ENCODE measurements at places on chromosomes 5 and 9. TPM values are rescaled to one million over a fixed set of nuclear protein-coding genes. Genes with fewer than 3 reads are reported as not detected.

NTNG2 gene
- total RNA-seq = 2.0 TPM

CKMT2 gene
- 16.8 TPM for total RNA-seq

- DNase-seq = no peak
- H3K27me3 ChIP-seq = no peaks in the 10 kb centered on the region
- no peaks in the 10 kb centered on the region for H3K36me3 ChIP-seq
- H3K4me3 ChIP-seq = no peak overlapping the region
Observed at GRCh38 chr5:96909435-96909834, 26.4 kb upstream of the LNPEP start.

DNA sequence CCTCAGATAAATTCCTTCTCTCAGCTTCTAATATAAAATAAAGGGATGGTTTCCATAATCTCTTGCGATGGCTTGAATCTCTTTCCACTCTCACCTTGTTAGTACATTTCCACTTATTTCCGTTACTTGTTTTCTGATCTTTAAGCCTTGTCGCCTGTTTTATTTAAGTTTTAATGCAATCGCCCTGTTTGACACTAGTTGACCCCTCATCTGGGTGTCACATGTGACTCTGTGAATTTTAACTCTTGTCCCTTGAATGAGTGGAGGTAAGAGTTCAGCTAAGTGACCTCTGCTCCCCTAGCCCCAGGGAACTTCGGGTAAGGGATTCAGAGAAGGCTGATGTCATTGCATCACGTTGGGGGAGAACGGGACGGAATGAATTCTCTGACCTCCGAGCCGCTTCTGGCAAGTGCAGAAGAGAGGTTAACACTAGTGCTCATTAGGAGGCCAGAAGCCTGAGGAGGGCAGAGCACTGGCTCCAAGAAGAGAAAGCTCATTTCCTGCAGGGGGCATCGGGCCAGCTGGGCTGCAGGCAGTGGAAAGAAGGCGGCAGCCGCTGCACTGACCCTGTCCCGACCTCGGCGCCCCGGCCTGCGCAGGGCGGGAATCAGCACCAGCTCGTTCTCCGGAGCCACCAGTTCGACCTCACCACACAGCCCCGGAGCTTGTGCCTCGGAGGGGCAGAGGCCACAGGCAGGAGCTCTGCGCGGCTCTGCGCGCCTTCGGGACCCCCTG is 569 bp downstream of the HINT2 start:
- peaks cover 39% of the 10 kb centered on the region for H3K4me1 ChIP-seq
- DNase-seq = no peak
- peaks cover 2% of the 10 kb centered on the region for H3K36me3 ChIP-seq
- no peaks in the 10 kb centered on the region for H3K27me3 ChIP-seq
- peak overlapping the region; percentile 85 for H3K4me3 ChIP-seq

- no peak for DNase-seq
- H3K4me3 ChIP-seq = no peak overlapping the region
- no peaks in the 10 kb centered on the region for H3K36me3 ChIP-seq
- H3K27me3 ChIP-seq = no peaks in the 10 kb centered on the region
- no peak overlapping the region for H3K27ac ChIP-seq
Observed at GRCh38 chr9:101458963-101459631, 23.5 kb upstream of the ALDOB start.

GRCh38 chr9:108643731-108644510 is 211.9 kb downstream of the ACTL7B start:
- no peak overlapping the region for H3K4me3 ChIP-seq
- no peaks in the 10 kb centered on the region for H3K27me3 ChIP-seq
- H3K36me3 ChIP-seq = no peaks in the 10 kb centered on the region

GRCh38 chr5:150181027-150181426 is 8.8 kb upstream of the SLC6A7 start:
- no peak for DNase-seq
- H3K4me3 ChIP-seq = peak overlapping the region; percentile 4
- no peaks in the 10 kb centered on the region for H3K36me3 ChIP-seq
- H3K27me3 ChIP-seq = no peaks in the 10 kb centered on the region

DNA sequence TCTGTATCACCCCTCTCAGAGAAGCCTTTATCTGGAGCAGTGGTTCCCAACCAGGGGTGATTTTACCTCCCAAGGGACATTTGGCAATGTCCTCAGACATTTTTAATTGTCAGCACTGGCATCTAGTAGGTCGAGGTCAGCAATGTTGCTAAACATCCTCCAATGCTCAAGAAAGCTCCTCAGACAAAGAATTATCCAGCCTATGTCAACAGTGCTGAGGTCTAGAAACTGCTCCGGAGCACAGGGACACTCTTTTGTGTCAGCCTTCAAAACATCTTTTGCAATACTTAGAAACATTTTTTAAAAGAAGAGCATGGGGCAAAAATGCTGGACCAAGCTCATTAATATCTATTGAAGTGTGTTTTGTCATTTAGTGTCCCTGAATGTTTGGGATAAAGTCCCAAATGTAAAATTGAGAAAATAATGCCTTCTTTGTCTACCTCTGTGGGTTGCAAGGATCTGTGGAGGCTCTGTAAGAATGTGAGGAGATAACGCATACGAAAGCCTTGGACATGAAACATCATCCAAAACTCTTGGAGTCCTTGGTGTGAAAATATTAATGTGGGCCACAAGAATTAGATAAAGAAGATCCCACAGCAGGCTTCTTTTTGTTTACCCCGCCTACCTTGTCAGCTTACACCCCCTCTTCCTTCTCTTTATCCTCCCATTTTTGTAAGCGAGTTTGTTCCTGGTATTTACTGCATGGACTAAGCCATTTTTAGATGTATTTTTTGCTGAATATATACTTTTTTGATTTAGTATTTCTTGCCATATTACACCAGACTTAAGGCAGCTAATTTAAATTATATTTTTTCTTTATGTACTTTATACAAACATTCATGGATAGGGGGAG is 193.5 kb downstream of the CD180 start:
- no peaks in the 10 kb centered on the region for H3K27me3 ChIP-seq
- DNase-seq = no peak
- peaks cover 38% of the 10 kb centered on the region for H3K4me1 ChIP-seq
- H3K36me3 ChIP-seq = no peaks in the 10 kb centered on the region

DNA sequence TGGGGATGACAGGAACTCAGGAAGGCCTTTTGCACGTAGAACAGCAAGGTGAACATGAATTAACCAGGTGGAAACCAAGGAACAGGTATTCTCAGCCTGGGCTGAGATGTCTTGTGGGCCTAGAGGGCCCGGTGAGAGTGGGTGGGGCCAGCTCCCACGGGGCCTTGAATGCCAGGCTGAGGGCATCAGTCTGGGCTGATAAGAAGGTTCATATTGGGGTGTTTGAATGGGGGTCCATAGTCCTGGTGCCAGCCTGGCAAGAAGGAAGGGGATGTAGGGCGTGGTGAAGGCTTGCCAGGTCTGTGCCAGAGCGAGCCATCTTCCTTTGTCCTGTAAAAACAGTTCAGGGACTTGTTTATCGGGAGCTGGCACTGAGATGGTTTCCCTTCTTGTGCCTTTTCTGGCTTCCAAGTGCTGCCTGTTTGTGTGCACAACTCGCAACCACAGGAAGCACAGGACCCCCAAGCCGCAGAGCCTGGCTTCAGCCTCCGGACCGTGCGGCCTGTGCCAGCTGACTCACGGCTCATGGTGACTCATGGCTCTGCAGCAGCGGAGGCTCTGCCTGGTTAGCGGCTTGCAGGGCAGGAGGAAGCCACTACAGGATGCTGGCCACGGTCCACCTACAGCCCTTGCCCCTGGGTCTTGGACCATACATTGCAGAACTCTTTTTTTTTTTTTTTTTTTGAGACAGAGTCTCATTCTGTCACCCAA is 2.4 kb downstream of the CARD19 start:
- H3K4me1 ChIP-seq = peaks cover 43% of the 10 kb centered on the region
- H3K4me3 ChIP-seq = peak overlapping the region; percentile 96
- no peaks in the 10 kb centered on the region for H3K36me3 ChIP-seq
- DNase-seq = peak; percentile 83

DNA sequence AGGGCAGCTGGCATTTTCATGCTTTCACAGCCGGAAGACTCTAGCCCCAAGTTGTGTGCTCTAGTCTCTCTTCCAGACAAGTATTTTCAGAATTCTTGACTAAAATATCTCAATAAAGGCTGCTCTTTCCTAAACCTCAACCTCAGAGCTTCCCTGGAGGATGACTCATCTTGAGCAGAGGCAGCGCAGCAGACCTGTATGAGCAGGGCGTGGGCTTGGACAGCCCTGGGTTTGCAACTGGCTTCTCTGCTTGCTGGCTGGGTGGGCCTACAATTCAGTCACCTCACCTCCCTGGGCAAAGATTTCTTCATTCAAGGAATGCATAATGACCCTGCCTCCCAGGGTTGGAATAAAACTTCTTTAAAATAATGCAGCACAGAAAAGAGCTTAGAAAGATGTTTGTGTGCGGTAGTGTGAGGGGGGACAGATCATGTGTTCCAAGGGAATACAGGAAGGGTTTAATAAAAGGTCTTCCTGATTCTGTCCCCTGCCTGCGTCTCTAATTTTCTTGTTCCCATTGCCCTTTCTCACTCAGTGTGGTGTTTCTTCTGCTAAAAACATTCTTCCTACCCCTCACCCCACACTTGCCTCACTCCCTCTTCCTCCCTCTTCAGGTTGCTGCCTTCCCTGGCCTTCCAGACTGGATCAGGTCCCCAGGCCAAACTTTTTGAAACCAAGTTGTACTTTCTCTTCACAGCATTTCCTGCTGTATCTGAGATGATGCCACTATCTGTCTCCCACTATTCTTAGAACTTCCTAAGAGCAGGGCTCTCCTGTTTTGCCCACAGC is 39.4 kb upstream of the MAP1B start:
- no peak overlapping the region for H3K27ac ChIP-seq
- H3K36me3 ChIP-seq = no peaks in the 10 kb centered on the region
- no peak overlapping the region for H3K4me3 ChIP-seq
- DNase-seq = no peak
- H3K4me1 ChIP-seq = no peaks in the 10 kb centered on the region
- no peaks in the 10 kb centered on the region for H3K27me3 ChIP-seq

DNA sequence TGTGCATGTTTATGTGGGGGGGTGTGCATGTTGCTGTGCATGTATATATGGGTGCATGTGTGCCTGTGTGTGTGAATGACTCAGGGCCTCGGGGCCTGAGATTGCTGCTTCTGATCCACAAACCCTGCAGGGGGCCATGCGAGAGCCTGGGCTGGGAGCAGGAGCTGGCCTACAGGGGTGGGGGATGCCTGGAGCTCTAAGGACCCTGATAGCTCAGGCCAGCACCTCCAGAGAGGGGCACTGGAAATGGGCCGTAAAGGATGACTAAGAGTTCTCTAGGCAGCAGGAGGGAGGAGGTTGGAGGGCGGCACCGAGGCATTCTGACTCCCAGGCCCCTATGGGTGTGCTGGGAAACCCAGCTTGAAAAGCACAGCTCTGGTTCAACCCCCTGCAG is 6.9 kb upstream of the UBAC1 start:
- H3K27ac ChIP-seq = no peak overlapping the region
- H3K36me3 ChIP-seq = no peaks in the 10 kb centered on the region
- H3K4me1 ChIP-seq = no peaks in the 10 kb centered on the region
- H3K27me3 ChIP-seq = no peaks in the 10 kb centered on the region

DNA sequence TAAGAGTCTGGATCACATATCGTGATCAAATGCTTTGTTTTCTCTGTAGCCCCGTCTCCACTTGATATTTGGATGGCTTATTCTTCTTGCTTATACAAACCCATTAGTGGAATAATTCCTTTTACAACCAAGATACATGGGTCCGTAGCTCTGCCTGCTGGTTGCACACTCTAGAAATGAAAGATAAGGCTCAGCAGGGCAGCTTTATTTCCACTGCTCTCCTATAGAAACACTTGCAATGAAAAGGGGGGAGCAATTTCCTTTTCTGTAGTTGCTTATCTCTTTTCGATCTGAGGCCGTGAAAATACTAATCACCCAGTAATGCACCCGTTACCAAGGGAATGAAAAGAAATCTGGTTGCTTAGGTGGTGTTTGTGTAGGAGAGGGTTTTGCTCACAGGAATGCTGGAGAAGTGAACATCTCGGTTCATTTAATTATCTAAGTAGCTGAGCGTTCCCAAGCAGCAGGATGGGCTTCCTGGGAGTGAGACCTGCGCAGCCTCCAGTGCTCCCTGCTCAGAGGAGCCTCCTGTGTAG is 131.7 kb downstream of the ADAMTS16 start:
- peak overlapping the region; percentile 20 for H3K4me3 ChIP-seq
- no peak for DNase-seq
- no peak overlapping the region for H3K27ac ChIP-seq
- H3K27me3 ChIP-seq = no peaks in the 10 kb centered on the region
- H3K4me1 ChIP-seq = peaks cover 8% of the 10 kb centered on the region

DNA sequence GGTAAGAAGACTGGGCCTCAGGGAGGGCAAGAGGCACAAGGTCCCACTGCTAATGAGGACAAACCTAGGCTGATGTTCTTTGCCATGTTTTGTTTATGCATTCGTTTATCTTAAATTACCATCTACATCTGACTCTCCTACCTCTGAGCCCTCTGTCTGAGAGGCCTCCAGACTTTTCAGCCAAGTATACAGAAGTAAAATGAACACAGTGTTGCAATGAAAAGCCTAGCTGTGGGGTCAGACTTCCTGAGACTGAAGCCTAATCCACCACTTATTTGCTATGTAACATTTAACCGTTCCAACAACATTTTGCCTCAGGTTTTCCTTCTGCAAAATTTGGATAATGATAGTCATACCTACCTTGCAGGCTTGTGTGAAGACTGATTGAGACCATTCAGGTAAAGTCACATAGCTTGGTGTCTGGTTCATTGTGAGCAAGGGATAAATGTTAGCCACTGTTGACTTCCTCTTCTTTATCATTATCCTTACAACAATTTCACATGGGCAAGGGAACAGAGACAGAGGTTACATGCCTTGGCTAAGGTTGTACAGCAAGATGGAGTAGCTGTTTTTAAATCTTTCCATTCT is 374.9 kb upstream of the CLINT1 start:
- H3K36me3 ChIP-seq = no peaks in the 10 kb centered on the region
- no peak for DNase-seq
- H3K27me3 ChIP-seq = no peaks in the 10 kb centered on the region

- DNase-seq = no peak
- H3K4me3 ChIP-seq = no peak overlapping the region
- H3K27ac ChIP-seq = no peak overlapping the region
- no peaks in the 10 kb centered on the region for H3K4me1 ChIP-seq
- H3K27me3 ChIP-seq = no peaks in the 10 kb centered on the region
Observed at GRCh38 chr9:80134487-80134886, 562.7 kb downstream of the TLE4 start.

GRCh38 chr5:14655146-14655741 is 9.3 kb upstream of the OTULIN start:
- DNase-seq = no peak
- H3K4me3 ChIP-seq = no peak overlapping the region
- no peak overlapping the region for H3K27ac ChIP-seq
- H3K36me3 ChIP-seq = no peaks in the 10 kb centered on the region
